ENCODE measurements at places on chromosomes 1 and 21.

DNA sequence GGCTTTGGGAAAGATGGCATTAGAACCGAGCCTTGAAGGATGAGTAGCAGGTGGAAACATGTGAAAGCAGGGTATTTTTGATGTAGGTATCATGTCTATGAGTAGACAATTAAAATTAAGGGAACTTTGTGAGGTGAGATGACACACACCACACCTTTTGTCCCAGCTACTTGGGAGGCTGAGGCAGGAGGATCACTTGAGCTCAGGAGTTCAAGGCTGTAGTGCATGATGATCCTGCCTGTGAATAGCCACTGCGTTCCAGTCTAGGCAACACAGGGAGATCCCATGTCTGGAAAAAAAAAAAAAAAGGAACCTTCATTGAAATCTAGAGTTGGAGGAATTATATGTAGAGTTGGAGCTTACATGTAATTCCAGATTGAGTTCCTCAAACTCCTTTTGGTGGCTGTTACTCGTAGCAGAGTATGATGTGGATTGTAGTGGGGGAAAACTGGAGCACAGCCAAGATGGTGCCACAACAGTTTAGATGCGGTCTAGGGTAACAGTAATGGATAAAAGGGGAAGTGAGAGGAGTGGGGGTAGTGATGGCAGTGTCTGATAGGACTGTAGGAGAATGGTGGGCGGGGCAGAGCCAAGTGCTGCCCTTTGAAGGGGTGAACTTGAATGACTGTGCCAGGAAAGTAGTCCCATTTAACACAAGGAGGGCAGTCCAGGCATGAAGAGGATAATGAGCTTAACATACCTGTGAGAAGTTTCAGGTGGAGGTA is 17.4 kb downstream of the AK4 start:
- no peak for DNase-seq

- DNase-seq: no peak
These were observed 639.7 kb upstream of the USP24 start for GRCh38 chr1:55854911-55855310.

- DNase-seq: peak; percentile 95
These were observed 666 bp downstream of the HP1BP3 start for GRCh38 chr1:20786253-20787028.

- no peak for DNase-seq
These were observed 49.4 kb upstream of the KIAA1614 start for GRCh38 chr1:180863158-180863775.

DNA sequence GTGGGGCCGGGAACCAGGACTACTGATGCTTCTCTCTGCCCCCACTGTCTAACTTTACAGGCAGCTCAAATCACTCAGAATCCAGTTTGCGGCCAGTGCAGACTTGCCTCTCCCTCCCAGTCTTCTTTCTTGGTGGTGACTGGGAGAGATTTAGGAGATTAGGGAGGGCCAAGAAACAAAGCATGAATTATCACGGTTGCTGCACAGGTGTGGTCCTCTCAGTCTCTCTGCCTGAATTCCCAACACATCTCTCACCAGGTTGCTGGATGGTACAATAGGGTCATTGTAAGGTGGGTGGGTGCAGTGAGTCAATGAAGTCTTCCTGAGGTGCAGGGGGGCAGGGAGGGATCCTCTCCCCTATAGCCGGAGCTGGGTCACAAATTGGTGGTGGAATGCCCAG is 12.6 kb downstream of the S100A11 start:
- DNase-seq: no peak

- DNase-seq: no peak
These were observed 3.2 kb downstream of the FNDC7 start for GRCh38 chr1:108715932-108716331.

GRCh38 chr1:92538048-92538412 is 51.3 kb upstream of the GFI1 start:
- DNase-seq: no peak

DNA sequence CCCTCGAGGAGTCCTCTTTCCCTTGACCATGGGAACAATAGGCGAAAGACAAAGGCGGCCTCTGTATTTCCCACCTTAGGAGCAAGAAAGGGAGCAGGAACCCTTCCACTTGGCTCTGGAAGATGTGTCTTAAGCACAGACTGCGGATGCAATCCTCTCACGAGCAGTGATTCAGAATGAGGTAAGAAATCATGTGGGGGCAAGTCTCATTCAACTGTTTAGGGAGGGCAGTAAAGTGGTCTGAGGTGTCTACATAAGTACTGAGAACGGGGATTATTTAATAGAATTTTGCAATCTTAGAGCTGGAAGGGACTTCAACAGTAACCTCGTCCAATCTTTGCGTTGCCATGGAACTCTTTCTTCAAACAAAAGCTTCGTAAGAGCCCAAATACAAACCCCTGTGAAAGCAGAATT is 1.6 kb upstream of the DYRK3 start:
- no peak for DNase-seq

GRCh38 chr1:58774027-58774426 is 9.8 kb downstream of the JUN start:
- no peak for DNase-seq

GRCh38 chr1:156860628-156861423 is at the start of gene NTRK1:
TSS of gene NTRK1 (plus strand) at chr1:156860865. CDS start at chr1:156860935, 70 bp downstream.
- peak; percentile 49 for DNase-seq

DNA sequence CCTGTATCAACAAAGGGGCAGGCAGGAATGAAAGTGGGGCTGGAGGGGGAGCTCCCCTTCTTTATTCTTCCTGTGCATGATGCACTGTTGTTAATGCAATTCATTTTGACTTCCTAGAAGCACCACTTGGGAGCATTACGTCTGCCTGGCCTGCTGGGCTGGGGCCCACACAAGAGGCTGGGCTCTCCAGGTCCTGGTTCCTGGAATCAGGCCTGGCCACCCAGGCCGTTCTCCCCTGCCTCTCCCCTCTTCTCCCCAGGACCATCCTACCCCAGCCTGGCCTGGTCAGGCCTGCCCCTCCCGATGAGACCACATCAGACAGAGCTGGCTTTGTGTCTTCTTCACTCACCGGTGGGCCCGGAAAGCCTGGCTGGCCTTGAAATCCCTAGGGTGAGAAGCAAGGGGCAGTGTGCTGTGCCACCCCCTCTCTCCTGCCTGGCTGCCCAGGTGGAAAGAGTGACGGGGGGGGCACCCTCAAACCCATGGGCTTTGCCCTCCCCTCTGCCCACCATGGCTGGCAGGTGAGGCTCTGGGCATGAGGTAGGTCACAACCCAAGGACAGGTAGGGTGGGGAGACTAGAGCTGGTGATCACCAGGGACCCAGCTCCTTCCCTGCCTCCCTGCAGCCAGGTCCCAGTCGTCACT is 20.7 kb upstream of the PEF1 start:
- DNase-seq: no peak

DNA sequence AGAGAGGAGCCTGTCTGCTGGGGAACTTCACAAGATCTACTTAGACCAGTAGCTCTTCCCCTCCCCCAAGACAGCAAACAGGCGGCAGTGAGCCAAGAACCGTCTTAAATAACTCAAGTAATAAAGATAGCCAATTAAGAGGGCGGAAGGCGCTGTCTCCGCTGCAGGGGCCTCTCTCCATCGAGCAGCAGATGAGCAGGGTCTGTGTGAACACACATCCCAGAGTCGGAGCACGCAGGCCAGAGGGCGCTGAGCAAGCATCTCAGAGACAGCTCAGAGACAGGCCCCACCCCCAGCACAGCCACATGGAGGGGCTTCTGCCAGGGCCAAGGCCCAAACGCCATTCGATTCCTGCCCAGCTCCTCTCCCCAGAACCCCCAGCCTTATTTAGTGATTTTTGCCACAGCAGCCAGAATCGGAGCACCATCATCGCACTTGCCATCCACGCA is 11.1 kb downstream of the IFFO2 start:
- no peak for DNase-seq

DNA sequence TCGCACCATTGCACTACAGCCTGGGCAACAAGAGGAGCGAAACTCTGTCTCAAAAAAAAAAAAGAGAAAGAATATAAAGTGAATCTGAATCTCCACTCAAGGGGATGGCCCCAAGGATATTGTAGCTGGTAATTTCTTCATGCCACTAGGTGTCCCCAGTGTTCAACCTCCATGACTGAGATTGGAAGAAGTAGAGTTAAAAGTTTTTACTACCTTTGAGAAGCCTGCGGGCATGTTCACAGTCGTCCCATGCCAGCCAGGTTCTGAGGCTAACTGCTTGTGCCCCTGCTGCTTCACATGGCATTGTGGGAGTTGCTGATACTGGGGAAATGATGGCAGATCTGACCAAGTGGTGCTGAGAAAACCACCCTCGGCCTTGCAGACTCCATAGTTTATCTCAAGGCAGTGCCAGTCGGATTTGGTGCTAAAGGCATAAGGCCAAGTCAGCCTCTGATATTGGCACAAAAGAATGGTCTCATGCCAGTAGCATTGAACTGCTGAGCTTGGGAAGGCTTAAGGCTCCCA is 10.8 kb upstream of the SHISA4 start:
- DNase-seq: no peak

DNA sequence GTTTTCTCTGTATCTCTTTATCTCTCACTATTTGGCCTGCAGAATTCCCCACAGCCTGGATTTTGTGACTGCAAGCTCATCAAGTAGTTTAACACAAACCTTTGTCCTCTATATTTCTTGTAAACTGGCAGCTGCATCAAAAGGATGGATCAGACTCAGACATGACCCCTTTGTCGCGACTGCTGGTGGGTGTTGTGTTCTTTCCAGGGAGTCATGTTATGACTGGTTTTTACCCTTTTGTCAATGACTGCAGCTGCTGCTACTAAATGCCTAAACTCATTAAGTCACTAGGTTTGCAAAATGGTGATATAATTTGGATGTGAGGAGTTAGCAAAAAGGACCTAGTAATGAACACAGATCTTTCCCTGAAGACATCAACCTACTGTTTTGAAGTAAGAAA is 10.2 kb upstream of the TOMM20 start:
- DNase-seq: no peak

- DNase-seq: no peak
These were observed 18.7 kb upstream of the AK2 start for GRCh38 chr1:33055210-33056008.

DNA sequence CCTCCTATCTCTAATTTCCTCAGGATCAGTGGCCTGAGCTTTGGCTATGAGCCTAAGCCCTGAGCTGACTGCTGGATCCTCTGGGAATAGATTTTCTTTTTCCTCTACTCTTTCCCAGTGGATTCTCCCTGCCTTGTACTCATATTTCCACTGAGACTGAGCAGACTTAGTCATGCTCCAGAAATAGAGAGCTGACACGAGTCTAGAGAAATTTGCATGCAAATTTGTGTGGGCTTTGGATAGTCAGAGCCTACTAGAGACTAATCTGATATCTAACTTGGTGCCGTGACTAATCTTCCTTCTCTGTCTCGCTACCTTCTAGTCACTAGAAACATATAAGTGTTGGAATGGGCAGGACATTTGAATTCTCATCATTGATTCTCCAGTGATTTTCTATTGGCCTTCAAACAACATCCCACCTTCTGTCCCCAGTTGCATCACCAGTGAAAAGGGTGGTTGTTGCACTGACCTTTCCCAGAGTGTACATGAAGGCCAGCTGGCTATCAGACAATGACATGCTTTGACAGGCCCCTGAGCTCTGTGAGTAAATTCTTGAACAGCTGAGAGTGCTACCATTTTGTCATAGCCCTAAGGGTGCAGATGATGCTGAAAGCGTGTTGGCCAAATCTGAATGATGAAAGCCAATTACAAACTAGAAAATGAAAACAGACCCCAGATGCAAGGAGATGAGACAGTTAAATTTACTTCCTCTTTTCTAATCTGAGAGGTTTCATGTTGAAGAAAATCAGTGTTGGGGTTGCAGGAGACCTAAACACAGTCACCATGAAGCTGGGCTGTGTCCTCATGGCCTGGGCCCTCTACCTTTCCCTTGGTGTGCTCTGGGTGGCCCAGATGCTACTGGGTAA is at the start of gene FCRLA:
FCRLA (plus strand) TSS at position 748 of the 866 bp plus-strand sequence; CDS start at position 784, 36 bp downstream.
- DNase-seq: no peak

DNA sequence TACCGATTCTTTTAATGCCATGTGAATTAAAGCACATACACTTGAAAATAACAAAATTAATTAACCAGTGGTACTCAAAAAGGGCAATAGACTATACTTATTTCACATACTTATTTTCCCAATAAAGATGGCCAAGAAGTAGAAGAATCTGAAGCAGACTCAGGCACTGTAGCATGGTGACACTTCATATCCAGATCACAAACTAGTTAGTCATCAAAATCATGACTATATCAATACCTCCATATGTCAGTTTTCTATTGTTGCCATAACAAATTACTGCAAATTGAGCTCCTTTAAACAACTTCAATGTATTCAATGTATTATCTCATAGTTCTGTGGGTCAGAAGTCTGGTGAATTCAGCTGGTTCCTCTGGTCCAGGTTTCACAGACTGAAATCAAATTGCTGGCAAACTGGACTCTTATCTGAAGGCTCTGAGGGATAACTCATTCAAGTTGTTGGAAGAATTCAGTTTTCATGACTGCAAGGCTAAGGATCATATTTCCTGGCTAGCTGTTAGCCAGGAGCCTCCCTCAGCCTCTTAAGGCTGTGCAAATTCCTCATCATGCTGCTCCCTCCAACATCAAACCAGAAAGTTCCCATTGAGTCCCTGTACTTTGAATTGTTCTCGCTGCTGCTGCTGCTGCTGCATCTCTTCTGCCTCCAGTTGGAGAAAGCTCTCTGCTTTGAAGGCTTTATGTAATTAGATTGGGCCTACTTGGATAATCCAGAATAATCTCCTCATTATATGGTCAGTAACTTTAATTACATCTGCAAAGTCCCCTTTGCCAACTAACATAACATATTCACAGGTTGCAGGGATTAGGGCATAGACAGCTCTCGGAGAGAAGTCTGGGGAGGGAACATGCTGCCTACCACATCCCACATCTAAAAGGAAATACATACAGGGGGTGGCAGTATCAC is 91.5 kb downstream of the MRPL39 start:
- no peak for DNase-seq

GRCh38 chr1:115842948-115843347 is 2.0 kb upstream of the NHLH2 start:
- DNase-seq: no peak

- DNase-seq: no peak
These were observed 10.5 kb upstream of the MCOLN3 start for GRCh38 chr1:85058786-85059185.

- DNase-seq: no peak
These were observed 23.6 kb upstream of the KIRREL1 start for GRCh38 chr1:157969697-157970485.

GRCh38 chr1:195958131-195958530 is 650.1 kb downstream of the KCNT2 start:
- no peak for DNase-seq

All from activated naive CD4-positive, alpha-beta T cell (primary cell).